ENCODE measurements at places on chromosomes 16 and 17.

DNA sequence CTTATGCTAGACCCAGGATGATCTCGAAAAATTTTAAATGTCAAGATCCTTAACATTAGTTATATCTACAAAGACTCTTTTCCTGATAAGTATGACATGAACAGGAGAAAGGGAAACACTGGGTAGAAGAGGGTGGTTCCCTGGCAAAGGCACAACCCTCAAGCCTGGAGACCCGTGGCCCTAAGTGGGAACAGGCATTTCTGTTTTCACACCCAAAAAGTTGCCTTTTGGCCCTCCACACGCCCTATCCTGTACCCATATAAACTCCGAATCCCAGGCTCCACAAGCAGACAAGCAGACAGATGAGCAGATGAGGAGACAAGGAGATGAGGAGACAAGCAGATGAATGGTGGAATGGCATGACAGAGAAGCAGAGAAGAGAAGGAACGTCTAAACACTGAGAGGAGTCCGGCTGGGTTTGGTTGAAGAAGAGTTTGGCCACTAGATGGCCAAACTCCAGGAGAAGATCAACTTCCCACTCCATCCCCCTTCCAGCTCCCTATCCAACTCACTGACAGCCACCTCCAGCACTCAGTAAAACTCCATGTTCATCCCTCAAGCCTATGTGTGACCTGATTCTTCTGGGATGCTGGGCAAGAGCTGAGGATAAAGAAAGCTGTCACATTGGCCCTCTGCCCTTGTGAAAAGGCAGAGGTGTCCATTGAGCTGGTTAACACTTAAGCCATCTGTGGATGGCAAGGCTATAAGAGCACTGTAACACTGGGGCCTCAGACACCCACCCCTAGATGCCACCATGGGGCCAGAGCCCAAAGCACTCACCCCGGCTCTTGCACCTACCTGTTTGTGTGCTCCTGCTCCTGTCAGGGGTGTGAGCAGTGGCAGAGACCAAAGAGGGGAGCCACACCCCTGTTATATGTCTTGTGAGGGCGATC lies 139.6 kb upstream of the FAM20A start:
- no peak for DNase-seq

GRCh38 chr17:19714542-19715411 lies 1.6 kb downstream of the SLC47A2 start:
- DNase-seq, result no peak

DNA sequence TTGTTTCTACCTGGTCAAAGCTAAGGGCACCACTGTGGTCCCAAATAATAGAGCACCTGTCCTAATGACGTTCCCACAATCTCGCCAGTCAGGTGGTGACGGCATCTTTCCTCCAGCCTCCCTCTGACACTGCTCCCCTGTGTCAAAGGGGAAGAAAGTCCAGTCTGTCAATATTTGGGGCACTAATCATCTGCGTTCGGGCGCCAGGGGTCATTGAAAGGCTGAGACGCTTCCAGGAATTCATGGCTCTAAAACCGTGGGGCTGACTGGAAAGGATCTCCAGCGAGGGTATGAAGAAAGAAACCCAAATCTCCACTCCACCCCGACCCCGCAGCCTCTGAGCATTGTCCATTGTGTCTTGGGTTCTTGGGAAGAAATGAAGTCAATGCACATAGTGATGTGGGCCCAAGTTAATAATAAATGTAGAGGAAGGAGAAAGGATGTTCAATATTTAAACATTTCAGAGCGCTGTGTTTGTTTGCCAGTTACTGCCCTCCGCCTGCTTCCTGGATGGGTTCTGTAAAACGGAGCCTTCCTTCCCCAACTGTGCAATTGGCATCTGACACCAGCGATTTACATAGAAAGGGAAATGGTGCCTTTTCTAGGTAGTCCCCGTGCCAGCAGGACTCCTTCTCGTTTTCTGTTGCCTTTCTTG lies 103.2 kb downstream of the SOCS1 start:
- no peak for DNase-seq

DNA sequence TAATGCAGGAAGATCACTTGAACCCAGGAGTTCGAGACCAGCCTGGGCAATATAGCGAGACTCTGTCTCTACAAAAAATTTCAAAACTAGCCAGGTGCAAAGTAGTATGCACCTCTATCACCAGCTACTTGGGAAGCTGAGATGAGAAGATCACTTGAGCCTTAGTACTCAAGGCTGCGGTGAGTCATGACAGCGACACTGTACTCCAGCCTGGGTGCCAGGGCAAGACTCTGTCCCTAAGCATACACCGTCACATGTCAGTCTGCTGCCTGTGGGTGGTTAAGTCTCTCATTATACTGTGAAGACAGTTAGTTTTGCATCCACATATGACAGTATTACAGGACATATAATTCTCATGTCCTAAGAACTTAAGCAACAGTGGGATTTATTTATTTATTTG lies 21.8 kb downstream of the NMRAL1 start:
- DNase-seq, result no peak

GRCh38 chr16:11446566-11447119 lies 101.4 kb downstream of the RMI2 start:
- no peak for DNase-seq

GRCh38 chr16:89455178-89455577 lies 35.2 kb downstream of the ANKRD11 start:
- DNase-seq, result no peak

- DNase-seq, result no peak
Measured at GRCh38 chr16:71408536-71408935, 33.3 kb downstream of the TLE7 start.

DNA sequence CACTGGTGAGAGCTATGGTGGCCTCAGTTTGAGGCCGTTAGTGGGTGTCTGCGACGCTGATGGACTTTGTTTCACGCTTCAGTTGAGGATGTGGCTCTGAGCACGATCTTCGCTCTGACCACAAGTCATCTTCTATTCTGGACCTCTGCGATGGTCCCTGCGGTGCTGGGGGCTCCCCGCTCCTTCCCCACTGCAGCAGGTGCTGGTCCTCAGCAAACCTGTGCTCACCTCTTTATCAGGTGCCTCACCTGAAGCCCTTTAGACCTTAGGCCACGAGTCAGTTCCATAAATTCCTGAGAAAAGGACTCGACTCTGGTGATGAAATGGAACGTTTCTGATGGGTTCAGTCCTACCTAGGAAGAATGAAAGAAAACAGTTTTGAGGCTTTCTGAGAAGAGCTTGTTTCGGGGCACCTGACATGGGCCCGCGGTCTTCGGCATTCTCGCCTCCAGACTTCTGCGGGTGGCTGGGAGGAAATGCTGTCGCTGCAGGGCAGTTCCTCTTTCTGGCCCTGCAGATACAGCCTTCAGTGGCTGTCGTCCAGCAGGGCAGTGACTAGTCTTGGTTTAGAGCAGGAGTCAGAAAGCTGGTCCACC lies 4.7 kb downstream of the KCTD5 start:
- peak; percentile 12 for DNase-seq

DNA sequence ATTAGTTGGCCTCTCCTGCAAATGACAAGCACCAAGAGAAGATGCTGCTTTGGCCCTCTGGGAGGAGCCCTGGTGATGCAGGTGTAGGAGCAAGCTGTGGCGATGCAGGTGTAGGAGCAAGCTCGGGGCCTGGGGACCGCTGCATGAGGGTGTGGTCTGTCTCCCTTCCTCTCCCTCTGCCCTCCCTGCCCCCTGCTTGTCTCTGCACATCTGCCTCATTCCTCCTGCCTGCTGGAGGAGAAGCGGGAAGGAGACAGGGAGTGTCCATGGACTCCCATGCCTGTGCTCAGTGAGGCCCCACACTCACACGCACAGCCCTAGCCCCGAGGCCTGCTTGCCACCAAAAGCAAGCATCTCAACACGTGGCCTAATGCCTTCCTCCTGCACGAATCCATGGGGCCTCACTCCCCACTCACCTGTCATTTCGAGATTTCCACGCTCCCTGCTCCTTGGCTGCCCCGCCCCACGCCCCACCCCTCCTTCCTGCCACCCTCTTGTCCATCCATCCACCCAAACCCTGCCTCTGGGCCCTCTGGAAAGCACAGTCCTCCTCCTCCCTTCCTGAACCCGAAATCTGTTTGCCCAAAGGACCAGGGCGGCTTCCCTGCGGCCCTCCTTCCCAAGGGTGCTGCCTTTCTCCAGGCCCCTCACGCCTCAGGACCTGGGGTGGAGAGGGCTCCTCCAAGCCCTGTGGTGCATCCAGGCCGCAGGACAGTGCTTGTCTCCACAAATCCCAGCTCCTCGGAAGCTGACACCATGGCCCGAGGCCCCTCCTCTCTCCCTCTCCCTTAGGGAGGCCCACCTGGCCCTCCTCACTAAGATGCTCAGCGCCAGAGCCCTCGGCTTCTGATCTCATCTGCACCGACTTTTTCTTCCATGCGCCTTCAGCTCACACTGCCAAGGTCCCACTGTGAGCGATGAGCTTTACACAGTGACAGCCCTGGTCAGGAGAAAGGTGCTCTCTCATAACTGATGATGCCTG lies 11.8 kb upstream of the ALDH3A1 start:
- no peak for DNase-seq

- DNase-seq, result peak; percentile 7
Measured at GRCh38 chr17:9115214-9116191, 94.2 kb downstream of the NTN1 start.

DNA sequence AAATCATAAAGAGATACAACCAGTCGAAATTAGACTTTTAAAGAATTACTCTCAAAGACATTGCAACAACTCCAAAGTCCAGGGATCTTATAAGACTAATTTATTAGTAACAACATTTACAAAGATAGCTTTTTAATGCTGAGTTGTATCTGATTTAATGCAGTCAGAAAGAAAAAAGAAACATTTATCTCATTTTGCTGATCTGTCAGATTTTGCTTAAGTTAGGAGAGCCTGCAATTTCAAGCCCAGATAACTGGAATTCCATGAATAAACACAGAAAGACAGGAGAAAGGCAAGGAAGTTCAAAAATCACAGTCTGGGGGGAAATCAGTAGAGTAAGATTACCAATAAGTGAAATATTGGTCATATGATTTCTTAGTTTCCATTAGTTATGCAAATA lies 22.9 kb downstream of the SLFN11 start:
- no peak for DNase-seq

- no peak for DNase-seq
Measured at GRCh38 chr17:15101175-15101574, 164.0 kb downstream of the PMP22 start.

- no peak for DNase-seq
Measured at GRCh38 chr16:15450624-15451023, 16.2 kb downstream of the BMERB1 start.

- no peak for DNase-seq
Measured at GRCh38 chr16:75362846-75363245, 70.5 kb downstream of the CFDP1 start.

DNA sequence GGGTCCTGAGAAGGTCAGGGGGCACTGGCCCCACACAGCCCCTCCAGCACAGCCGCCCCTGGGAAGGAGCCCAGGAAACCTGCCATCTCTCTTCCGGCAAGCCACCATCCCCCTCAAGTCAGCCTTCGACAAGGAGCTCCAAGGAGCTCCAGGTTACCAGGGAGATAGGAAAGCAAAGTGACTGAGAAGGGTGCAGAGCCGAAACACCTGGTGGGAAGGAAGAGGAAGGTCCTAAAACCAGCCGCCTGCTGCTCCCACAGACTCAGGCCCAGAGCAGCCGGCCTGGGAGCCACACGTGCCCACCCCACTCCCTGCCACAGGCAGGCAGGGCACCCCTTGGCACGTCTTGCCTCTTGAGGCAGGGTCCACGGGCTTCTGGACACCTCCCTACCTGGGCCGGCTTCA lies 80.7 kb downstream of the TIMM22 start:
- no peak for DNase-seq

GRCh38 chr17:59825533-59826322 lies 67.0 kb downstream of the TUBD1 start:
- peak; percentile 58 for DNase-seq

DNA sequence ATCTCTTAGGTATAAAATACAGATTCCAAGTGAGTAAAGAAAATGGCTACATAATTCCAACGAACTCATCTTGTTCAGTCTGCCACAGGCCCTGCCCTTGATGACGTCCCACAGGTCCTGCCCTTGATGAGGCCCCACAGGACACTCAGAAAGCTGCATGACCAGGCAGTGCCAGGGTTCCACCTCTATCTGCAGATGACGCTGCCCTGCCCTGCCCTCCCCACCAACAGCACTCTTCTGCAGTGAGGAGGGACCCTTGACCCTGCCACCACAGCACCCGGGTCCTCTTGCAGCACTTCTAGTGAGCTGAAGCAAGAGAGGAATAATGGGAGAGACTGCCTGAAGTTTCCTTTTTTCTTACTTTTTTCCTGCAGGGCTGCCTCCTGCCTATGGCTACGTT lies 118.4 kb downstream of the VPS53 start:
- DNase-seq, result no peak

- DNase-seq, result no peak
Measured at GRCh38 chr16:8867216-8867931, 1.4 kb downstream of the CARHSP1 start.

- peak; percentile 9 for DNase-seq
Measured at GRCh38 chr17:51258756-51259563, 889 bp downstream of the MBTD1 start.

DNA sequence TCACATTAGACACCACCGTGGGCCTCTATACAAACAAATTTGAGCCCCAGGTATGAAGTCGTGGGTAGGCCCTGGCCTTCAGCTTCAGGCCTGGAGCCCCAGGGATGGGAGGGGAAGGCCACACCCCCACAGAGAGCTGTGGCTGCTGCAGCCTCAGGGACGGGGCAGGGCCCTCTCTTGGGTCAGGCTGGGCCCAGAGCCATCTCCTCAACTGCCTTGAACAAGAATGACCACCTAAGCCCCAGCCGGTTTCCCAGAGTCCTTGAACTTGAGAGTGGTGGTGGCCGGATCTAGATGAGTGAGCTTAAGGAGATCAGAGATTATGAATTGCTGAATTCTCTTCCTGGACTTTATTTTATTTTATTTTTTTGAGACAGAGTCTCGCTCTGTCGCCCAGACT lies 18.6 kb downstream of the SCNN1B start:
- no peak for DNase-seq

GRCh38 chr17:38898812-38899348 lies 26.5 kb upstream of the LASP1NB start:
- peak; percentile 88 for DNase-seq

- no peak for DNase-seq
Measured at GRCh38 chr17:71942626-71943025, 178.2 kb upstream of the SOX9 start.

GRCh38 chr17:17749025-17749772 lies 67.9 kb downstream of the RAI1 start:
- DNase-seq, result no peak

GRCh38 chr16:28308794-28309584 lies 16.7 kb downstream of the SBK1 start:
- DNase-seq, result no peak

DNA sequence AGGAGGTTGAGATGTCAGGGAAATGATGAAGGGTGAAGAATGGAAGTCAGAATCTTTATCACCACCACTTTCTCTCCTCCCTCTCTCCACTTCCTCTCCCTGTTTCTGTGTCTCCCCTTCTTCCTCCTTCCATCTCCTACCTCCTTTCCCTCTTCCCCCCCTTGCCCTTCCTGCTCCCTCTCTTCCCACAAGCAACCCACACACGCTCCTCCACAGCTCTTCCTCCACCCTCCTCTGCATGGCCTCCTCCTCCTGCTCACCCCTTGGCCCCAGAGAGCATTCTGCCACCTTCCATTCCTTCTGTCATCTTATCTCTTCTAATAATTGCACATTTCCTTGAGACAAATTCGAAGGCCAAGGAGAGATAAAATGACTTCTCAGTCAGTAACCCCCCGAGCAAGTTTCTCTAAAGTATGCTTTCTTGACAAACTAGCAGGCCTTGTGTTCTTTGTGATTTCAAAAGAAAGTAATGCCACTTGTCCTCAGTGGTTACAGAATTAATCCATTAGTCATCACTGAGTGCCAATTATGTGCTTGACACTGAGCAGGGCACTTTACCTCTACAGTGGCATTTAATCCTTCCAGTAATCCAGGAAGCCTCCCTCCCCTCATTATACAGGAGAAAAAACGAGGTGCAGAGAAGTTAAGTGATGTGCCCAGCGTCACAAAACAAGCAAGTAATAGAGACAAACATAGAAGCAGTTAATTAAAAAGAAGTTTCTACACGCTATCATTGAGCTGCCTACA lies 72.3 kb upstream of the CCL1 start:
- no peak for DNase-seq
